ENCODE measurements at places on chromosomes 1 and 21.

- no peak for DNase-seq
Measured at GRCh38 chr1:112264010-112264409, 132.0 kb upstream of the CTTNBP2NL start.

DNA sequence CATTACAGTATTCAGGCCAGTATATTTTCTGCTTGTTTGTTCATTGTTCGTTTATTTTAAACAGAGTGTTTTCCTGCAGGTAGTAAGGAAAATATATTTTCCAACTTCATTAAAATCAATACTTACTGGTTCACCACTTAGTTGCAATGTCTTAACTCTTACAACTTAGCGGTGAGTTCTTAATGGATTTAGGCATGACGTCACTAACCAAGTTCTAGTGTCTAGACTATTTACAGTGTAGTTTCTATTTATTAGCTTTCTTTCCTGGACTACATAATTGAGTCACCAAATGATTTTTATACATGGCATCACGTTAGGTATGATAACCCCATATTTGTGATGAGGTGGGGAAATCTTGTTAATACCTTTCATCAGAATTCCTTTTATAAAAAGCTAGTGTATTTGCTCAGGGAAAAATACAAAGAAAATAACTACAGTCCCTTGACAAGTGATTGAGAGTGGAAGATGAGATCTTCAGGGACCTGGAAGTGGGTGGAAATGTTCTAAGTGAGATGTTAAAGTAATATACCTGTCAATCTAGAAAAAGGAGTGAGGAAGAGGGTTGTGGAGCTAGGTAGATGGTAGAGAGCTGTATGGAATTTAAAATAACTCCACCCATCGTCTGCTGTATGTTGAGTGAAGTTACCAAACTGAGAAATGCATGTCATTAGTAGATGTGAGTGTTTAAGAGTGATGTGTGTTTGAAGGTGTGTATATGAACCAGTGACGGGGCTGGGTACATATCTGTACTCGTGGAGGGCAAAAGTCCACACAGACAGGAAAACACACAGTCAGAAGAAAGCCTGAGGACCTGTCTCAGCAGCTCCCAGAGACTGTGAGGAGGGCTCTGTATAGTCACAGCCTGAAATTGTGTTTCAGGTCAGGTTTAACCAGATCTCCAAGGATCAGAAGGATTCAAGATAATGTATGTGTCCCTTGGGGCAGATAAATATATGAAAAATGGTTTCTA is 197.6 kb upstream of the ADAMTS5 start:
- DNase-seq: no peak

- no peak for DNase-seq
Measured at GRCh38 chr1:160711602-160712311, at the start of gene CD48. CD48 (minus strand) TSS chr1:160711822; CDS start chr1:160711763, 59 bp downstream.

DNA sequence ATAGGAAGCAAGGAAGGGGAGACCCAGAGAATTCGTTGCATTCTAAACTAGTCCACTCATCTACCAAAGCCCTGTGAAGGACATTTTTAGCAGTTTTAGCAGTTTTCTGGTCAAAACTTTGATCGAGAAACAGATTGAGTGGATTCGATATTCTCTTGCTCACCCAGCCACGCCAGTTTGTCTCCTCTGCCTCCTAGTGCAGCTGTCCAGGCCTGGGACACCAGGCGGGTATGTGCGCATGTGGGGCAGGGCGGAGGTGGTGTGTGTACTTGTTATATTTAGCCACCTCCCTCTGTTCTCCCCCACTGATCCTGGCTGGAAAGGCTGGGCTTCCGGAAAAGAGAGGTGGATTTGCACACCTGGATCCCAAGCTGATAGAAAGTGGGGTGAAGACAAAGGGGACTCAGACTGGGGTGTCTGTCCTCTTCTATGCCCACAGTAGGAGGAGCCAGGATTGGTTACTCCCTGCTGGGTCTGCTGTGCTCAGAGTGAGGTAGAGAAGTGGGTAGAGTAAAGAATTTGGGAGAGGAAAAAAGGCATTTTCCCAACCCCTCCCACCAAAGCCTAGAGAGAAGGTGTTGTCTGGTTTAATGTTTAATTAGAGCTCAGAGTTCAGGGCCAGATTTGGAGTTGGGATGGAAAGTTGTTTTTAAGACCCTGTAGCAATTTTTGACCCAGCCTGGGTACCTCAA is 3.8 kb downstream of the LMNA start:
- DNase-seq: no peak

DNA sequence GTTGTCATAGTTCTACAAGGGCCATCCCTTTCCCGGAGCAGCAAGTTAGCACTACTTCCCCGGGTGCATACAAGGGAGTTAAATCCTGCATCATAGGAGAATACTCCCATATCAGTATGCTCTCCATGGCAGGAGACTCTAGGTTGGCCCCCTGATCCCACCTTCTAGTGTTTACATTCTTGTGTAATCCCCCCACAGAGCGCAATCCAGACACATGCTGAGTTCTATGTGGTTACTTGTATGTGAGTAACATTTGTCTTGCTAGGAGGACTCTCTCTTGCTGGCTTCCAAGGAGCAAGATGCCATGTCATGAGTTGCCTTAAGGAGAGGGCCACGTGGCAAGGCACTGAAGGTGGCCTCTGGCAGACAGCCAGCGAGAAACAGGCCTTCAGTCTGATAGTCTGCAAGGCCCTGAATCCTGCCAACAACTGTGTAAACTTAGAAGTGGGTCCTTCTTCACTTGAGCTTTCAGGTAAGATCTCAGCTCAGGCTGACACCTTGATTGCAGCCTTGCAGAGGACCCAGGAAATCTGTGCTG is 155.3 kb downstream of the CDC7 start:
- DNase-seq: no peak

- DNase-seq: no peak
Measured at GRCh38 chr1:163562355-163562754, 240.6 kb downstream of the NUF2 start.

DNA sequence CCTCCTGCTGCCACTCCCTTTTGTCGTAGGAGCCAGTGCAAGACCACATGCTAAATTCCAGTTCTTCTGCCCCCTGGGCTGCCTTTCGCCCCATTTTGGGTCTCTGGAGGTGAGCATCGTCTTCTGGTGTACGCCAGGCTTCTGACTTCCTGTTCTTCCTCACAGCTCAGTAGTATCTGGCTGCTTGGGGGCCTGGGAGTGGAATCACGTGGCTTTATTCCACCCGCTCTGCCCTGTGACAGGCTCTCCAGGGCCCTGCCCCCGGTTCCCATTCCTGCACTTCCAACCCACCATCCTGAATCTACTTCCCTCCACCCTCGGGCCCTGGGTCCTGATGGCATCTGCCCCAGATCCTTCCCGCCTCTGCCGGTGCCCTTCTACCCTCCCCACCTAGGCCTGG is 3.6 kb downstream of the NFASC start:
- no peak for DNase-seq

GRCh38 chr1:246096356-246096755 is 410.7 kb downstream of the SMYD3 start:
- no peak for DNase-seq

DNA sequence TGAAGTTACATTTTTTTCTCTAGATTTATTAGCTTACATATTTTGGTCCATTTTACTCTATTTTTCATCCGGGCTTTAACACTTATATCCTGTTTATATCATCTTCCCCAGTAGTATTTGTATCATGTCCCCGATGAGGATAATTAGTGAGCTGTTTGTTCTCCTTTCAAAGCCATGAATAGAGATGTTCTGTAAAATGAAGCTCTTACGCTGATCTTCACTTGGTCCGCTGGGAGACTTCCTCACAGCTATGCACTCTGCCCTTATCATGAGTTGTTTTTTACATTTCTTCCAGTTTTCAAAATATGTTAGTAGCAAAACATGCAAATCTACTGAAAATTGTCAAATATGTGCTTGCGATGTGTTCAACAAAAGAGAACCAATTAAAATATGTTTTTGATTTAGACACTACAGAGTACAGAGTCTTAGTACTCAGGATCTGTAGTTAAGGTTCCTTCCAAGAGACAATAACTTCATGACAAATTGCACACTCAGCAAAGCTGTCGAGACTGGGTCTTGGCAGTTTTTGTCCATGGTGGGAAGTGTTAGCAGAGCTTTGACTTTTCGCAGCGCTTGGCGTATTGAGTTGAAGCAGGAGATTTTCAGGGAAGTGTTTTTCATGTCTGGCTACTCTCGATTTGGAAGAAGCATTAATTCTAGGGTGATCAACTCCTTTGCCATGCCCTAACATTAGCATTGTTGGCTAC is 292.0 kb upstream of the ADAMTS5 start:
- no peak for DNase-seq

DNA sequence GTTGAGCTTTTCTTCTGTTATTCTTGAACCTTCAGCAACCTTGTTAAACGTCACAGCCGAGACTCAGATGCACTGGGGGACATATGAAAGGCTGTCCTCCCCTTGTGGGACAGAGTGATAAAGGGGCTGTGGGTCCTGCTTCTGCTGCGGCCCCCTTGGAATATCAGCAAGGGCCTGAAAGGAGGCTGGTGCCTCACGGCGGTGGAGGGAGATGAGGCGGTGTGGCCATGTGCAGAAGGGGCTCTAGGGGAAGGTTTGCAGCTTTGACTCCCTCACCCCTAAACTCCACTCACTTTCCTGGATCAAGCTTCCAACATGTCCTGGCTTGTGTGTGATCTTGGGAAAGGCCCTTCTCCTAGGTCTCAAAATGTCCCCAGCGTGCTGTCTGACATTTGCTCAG is 270.7 kb upstream of the CSF3R start:
- DNase-seq: no peak

DNA sequence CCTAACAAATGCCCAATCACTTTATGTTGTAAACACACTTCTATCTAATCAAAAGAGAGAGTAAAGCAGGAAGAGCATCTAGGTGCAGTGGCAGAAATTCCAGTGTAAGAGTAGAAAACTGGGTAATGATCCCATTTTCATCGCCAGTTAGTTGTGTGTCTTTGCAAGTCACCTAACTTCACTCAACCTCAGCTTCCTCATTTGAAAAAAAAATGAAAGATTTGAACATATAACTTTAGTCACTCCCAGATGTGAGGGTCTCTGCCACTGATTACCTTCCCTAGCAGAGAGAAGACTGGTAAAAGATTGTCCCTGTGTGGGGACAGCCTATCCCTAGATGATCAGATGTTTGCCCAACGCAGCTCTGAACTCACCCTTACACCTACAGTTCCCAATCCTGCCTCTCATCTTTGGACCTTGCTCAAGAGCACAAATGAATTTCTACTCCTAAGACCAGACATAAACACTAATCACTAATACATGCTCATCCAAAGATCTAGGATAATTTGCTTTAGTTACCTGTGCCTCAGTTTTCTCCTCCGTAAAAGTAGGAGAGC is 25.2 kb upstream of the DUSP23 start:
- no peak for DNase-seq

GRCh38 chr1:206472454-206472853 is 2.2 kb downstream of the IKBKE start:
- DNase-seq: no peak

- DNase-seq: no peak
Measured at GRCh38 chr1:87650306-87650705, 321.6 kb downstream of the LMO4 start.

GRCh38 chr1:207762622-207763021 is 10.8 kb downstream of the CD46 start:
- no peak for DNase-seq

GRCh38 chr1:214970016-214970415 is 112.5 kb upstream of the KCNK2 start:
- DNase-seq: no peak

DNA sequence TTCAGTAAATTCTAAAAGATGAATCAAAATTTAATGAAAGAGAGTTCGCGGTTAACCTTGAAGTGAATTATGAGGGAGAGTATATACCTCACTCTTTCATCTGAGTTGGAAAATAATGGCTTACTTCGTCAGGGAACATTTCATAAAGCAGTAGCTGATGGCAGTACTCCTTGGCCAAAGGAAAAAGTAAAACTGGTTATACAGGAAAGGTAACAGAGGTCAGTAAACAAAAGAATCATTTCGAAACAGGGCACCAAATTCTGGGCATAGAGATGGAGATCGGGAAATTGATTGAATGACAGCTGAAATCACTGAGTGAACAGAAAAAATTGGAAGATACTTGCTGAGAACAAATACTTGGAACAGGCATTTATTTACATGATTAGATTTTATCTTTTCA is 199.0 kb downstream of the OLFM3 start:
- DNase-seq: no peak

DNA sequence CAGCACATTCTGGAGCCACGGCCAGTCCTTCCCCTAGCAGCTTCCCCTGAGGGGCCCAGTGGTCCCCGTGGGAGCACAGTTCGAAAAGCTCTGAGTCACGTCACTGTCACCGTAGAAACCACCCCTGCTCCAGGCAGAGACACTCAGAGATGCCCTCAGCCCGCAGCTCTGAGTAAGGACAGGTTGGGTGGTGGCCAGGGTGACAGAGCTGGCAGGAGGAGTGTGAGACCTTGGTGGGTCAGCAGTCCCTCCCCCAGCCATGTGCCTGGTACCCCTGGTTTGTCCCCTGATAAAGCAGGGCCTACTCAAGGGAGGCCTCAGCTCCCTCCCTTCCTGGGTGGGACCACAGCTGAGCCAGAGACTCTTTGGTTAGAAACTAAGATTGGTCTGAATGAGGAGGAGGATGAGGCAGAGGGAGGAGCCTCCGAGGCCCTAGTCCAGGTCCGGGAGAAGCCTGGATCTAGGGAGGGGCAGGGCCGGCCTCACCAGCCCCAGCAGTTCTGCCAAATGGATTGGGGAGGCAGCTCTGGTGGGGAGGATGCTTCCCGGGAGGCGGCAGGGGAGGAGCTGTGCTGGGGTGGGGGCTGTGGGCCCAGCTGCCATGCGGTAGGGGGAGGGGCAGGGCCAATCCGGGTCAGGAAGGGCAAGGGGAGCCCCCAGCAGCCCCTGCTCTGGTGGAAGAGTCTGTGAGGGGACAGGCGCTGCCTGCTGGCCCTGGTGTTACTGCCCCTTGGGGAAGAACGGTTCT is 55.2 kb downstream of the SLC9A1 start:
- DNase-seq: no peak

Measured in stimulated activated CD8-positive, alpha-beta memory T cell treated with anti-CD3 and anti-CD28 coated beads, Interleukin-2, amount 100 ng/mL, for 1 hour (primary cell).